ENCODE measurements at places on chromosomes 7 and 10. TPM values are rescaled to one million over a fixed set of nuclear protein-coding genes. Genes with fewer than 3 reads are reported as not detected.
A peak's percentile ranks its signal among the peaks of the same experiment; 100 is the strongest.

Gene CFAP70
- 0.72 TPM for total RNA-seq

Gene LIPJ
- 0.16 TPM for total RNA-seq

Gene RHOBTB1
- 2.5 TPM for total RNA-seq

Gene MKI67
- 40.2 TPM for total RNA-seq

Gene PNLIPRP1
- total RNA-seq: 2.5 TPM

Gene FGFR2
- total RNA-seq: 40.9 TPM

Gene PIP
- total RNA-seq: not detected

Gene OPN4
- total RNA-seq: not detected

Gene OPN1SW
- not detected for total RNA-seq

Gene NKX1-2
- total RNA-seq: not detected

Gene IFT22
- 12.9 TPM for total RNA-seq

Gene AKR1C8
- total RNA-seq: not detected

Gene SPDYE1
- total RNA-seq: not detected

Gene THSD7A
- 2.3 TPM for total RNA-seq

DNA sequence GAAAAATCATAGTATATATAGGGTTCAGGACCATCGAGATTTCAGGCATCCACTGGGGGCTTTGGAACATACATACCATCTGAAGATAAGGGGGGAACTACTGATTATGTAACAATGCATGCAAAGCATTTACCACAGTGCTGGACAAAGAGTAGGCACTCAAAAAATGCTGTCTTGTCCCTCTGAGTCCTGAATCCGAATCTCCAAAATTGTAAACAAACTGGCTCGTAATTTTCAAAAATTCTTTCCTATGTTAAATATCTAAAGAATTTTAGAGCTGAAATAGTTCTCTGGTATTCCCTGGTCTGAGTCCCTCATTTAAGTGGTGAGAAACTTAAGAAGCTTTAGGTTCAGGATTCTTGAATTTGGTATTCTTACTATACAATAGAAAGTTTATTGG is 167.8 kb upstream of the ASAH2 start:
- no peak for DNase-seq

DNA sequence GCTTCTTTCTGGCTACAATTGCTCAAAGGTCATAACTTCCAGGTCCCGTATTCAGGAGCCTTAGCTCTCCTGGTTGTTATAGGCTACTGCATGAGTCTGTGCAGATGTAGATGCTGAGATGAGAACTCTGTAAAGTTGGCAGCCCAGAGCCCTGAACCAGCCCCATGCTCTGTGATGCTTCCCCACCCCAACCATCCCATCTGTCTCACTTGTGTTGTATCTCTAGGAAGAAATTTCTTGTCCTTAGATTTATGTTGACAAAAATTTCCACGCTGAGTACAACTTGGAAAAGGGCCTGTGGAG is 61.2 kb upstream of the EEPD1 start:
- DNase-seq: no peak

- DNase-seq: no peak
These were observed 2.3 kb downstream of the GSDME start for GRCh38 chr7:24754906-24755506.

DNA sequence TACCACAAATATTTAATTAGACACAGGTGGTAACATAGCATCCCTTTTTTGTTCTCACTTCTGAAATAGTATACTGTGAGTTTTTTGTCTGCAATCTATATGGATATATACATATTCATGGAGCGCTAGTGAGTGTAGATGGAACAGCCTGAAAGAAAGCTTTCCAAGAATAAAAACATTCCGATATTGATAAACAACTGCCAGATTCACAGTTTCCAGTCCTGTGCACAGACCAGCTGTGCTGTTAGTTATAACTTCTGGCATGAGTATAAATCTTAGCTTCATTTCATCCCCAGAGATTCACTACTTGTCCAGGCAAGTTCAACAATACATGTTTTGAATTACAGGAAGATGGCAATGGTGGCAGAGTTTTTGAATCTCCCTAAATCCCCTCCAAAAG is 467.1 kb upstream of the STEAP1 start:
- DNase-seq: no peak

DNA sequence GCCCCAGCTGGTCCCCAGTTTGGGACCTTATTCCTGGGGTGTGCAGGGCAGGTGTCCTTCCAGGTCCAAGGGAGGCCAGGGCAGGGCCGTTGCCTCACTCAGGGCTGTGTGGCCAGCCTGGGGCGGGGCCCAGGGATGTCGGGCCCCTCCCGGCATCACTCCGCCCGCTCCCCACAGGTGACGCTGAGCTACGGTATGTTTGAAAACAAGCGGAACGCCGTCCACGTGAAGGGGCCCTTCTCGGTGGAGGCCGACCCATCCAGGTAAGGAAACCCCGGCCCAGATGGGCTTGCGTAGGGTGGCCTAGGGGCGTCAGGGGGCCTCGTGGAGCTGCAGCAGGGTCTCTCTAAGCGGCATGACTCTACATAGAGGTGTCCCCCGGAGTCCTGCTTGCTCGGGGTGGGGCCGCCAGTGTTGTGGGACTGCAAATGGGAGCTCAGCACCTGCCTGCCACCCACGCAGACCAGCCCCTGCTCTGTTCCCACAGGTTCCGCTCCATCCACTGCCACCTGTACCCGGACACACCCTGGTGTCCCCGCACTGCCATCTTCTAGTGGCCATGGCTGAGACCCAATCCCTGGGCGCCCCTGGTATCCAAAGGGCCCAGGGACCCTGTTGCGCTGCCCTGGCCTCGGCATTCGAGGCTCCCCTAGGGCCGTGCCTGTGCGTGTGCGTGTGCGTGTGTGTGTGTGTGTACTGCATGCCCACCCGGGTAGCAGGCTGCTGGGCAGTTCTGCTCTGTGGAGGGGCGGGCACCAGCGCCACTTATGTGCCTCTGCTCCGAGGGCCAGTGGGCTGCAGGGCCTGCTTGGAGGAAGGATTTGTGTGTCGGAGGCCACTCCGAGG is 7.3 kb downstream of the LFNG start:
- peak; percentile 66 for DNase-seq

DNA sequence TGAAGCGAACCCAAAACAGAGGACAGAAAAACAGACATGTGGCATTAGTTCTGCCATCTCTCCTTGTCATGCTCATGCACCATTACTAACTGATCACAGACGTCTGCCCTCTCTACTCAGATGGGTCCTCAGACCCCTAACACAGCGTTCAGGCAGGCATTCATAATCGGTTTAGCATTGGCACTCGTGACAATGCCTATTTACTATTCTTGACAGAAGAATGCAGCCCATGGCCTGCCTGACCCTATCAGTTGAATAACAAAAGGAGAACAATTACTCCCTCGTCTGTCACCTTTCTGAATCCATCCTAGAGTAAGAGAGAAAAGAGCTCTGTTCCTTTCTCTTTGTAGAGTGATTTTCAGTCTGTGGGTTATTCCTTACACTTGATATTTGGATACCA is 194.6 kb upstream of the PHYHIPL start:
- DNase-seq: no peak

DNA sequence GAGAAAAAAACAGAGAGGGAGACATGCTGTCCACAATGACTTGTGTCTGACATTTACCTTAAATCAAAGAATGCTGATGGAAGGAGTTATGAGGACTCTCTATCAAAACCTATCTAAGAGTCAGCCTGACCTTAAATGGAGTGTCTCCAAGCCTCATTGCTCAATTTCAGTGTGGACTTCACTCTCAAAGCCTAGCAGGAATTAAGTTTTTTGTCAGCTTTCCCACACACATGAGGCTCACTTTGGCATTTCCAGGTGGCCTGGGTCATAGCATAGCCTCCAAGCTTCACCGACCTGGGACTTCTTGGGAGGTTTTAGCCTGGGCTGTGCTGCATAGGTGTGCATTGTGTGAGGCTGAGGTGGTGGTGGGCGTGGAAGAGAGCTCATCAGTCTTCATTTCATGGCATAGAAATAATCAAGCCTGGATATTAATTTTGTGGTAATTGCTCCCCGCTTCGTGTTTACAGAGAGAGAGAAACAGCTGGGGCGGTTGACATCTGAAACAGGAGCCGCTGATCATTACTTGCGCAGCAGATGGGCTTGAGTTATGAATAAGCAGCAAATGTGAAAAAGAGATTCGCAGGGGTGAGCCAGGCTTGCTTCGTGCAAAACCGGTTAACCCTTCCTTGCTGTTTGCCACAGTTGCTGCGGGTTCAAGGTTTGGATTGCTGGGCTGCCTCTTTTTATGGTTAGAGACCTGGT is 647.8 kb downstream of the INHBA start:
- DNase-seq: no peak

- no peak for DNase-seq
These were observed 8.1 kb downstream of the PGAM2 start for GRCh38 chr7:44057181-44057848.

- no peak for DNase-seq
These were observed 26.0 kb upstream of the GLI3 start for GRCh38 chr7:42262964-42263363.

- no peak for DNase-seq
These were observed 4.1 kb upstream of the VPS26A start for GRCh38 chr10:69119896-69120295.

GRCh38 chr7:134567368-134567767 is 18.5 kb downstream of the AKR1B15 start:
- no peak for DNase-seq

DNA sequence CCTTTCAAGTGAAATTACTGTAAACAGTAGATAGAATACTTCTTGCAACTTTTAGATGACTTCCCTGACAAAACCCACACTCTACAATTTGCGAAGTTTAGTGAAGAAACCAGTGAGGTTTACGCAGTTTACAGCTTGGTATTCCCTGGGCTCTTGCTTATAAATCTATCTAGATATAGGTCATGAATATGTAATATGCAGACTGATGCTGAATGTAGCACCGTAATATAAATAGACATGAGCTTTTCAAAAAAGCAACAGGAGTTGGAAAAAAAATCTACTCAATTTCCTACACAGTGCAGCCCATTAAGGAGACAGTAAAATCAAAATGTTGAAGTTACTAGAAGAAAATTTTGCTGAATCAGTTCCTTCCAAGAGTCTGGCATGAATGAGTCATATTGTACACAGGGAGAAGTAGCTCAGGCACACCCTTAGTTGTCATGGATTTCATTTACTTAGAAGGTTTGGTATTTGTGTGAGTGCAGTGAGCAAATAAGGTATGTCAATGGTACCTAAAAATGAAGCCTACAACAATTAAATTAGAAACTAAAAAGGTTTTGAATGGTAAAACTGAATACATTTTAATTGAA is 67.7 kb upstream of the NEUROD6 start:
- no peak for DNase-seq

DNA sequence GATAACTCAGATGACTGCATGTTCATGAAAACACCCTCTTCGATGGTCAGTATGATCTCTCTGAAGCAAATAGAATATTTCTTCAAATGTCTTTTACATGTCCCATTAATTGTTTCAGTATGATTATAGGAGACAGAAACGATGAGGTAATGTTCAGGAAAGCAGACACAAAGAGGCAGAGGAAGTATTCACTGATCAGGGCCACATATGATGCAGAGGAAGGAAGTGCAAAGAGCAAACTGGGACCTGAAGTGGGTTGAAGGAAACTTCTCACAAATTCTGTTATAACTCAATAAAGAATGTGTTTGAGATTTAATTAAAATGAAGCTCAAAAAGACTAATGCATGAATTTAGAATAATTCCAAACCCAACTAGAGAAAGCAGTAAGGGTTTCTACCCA is 70.5 kb downstream of the TES start:
- DNase-seq: no peak

GRCh38 chr7:80273327-80273726 is 138.7 kb downstream of the GNAI1 start:
- DNase-seq: no peak

GRCh38 chr7:157857578-157858075 is 520.8 kb downstream of the DNAJB6 start:
- no peak for DNase-seq

DNA sequence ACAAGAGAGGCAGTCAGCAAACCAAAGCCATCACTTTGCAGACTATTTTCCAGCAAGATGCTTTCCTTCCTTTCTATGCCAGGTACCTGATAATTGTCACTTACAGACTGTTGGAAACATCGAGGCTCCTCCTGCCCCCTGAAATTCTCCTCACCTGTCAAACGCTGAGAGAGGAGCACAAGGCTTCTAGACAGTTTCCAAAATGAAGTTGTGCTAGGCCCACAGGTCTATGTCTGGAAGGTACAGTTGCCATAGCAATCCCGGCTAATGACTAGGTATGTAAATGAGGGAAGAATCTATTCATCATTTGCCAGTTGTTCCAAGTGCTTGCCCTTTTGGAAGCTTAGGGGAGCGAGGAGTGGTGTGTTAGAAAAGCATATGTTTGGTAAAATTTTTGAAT is 334.4 kb downstream of the CALN1 start:
- no peak for DNase-seq

DNA sequence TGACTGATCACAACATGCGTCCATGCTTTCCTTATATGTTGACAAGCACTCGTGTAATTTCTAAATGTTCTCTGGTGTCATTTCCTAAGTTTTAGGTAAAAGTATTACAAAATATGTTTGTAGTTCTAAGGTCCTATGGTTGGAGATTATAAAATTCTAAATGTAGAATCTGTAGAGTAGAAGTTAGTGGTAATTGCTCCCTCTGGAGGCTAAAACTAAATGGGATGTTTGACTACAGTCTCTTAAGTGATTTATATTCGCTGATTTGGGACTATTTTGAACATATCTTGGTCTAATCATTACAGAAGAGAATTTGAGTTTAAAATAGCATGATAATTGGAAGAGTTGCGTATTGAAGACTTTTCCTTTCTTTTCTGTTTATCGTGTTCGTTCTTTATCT is 74.1 kb downstream of the ZMYND11 start:
- DNase-seq: no peak

- DNase-seq: no peak
These were observed 6.0 kb downstream of the ADD3 start for GRCh38 chr10:110013630-110014293.

GRCh38 chr10:102120991-102121738 is 997 bp upstream of the LDB1 start:
- peak; percentile 70 for DNase-seq

GRCh38 chr7:151251328-151251688 is 2.8 kb upstream of the SMARCD3 start:
- no peak for DNase-seq

DNA sequence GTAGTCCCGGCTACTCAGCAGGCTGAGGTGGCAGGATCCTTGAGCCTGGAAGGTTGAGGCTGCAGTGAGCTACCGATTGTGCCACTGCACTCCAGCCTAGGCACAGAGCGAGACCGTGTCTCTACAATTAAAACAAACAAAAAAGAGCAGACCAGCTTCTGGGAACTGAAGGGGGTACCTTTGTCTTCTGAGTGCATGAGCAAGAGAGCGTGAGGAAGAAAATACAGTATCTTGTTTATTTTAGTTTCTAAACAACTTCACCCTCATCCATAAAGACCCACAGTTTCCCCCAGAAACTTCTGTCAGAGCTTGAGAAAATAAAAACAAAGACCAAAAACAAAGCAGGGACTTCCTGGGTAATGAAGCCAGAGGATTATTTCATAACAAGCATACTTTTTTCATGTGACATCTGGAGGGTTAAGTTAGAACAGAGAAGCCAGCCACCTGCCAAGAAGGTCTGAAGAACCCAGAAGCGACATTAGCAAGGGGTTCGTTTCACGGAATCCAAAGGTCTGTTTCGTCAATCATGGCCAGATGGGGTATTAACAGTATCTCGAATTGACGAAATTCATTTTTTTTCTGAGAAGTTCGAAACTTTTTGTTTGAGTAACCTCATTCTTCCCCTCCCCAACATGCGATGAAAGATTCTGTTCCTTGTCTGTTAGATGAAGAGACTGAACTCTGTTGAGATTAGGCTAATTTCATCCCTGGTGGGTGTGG is 10.2 kb upstream of the IL2RA start:
- DNase-seq: no peak

Data from colonic mucosa (tissue), 4 donors.